ENCODE measurements at places on chromosomes 7 and 10.

DNA sequence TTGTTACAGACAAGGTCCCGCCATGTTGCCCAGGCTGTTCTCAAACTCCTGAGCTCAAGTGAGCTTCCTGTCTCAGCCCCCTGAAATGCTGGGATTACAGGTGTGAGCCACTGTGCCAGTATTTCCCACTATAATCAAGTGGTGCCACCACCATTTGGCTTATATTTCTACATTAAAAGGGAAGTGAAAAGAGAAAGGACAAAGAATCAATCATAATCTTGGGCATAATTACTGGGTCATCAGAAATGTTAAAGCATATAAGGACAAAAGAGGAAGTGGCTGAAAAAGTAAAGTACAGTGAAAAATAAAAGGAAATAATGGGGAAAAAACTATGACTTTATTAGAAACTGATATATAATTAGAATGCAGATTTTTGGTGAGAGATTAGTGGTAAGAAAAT, 25.7 kb upstream of the ENTPD1 start:
- DNase-seq = no peak

GRCh38 chr10:128102480-128103228, 23.6 kb downstream of the MKI67 start:
- DNase-seq = no peak

DNA sequence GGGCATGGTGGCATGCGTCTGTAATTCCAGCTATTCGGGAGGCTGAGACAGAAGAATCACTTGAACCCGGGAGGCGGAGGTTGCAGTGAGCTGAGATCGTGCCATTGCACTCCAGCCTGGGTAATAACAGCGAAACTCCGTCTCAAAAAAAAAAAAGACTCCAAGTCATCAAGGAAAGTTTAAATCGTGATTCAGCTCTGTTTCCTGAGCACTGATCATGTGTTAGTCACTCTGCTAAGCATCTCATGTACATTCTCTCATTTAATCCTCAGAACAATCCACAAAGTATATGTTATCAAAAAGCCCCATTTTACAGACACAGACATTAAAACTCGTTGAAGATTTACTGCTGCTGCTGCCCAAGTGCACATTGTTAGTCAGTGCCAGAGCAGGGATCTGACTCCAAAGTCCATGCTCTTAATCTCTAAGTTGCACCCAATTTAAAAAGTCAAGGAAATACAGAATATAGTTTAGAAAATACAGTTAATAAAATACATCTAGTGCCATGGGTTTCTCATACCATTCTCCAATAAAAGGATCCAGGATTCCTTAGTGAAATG, 6.2 kb downstream of the PIK3AP1 start:
- DNase-seq = no peak

DNA sequence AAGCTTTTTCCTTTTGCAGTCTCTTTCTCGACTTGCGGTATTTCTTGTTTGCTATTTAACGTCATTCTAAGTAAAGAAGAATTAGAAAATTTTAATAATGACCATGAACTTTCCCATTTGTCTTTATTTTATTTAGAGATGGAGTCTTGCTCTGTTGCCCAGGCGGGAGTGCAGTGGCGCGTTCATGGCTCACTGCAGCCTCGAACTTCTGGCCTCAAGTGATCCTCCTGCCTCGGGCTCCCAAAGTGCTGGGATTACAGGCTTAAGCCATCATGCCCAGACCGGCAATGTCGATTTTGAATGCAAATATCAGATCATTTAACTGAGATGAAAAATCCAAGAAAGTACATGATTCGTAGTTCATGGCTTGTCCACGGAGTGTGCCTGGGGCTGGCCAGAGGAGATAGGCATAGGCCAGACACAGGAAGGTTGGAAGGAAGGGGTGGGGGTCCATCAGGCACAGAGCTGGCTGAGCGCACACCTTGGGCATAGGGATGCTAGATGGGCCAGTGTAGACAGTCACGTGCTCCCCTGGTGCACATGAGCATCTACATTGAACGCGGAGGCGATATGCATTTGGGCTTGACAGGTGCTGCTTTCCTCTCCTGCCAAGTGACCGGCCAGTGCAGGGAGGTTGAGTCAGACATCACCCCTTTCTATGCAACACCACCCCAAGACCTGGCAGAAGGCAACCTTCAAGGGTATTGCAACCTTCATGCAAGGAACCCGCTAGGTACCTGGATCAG, 38.9 kb upstream of the DAGLB start:
- DNase-seq = no peak

DNA sequence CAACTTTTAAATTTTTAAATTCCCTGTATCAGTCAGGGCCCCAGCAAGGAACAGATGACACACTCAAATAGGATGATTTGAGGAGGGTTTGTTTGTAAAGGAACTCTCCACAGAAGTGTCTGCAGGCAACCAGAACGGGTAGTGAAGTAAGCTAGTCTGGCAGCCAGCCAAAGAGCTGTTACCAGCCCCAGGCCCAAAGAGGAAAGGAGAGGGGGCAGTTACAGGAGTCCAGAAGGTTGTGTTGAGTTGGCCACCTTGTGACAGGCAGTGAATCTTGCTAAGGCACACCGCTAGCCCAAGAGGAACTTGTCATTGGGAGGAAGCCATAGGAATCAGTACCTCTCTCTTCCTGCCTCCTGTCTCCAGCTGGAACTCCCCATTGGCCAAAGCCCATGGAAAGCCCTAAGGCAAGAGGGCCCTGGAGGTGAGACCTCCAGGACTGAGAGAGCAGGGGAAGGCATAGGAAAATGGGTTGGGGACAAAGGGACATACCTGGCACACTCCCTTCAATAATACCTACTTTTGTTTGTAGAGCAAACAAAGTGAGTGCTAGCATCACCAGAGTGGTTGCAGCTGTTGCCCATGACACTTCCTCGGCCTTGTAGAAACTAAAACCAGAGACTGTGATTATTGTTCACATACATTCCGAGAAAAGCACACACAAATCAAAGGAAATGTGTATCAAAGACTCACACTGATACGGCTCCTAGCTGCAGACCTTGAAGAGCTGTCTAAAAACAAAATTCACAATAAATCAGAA, 25.4 kb upstream of the GATAD1 start:
- DNase-seq = no peak

DNA sequence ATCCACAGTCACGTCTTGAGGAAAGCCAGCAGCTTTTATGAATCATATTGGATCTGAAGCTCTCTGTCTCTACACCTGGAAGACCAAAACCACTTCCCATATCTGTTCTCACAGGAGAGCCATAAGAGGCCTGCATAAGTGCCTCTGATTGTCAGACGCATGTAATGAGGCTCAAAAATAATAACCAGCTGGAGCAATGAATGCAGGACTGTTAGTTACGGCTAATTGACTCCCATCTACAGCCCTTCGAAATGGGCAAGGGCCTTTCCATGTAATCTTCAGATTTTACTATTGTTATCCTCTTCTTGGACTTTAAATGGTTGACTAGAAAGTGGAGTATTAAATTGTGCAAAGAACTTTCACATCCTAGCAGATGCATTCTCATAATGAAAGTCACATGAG, 4.4 kb upstream of the SEMA3C start:
- DNase-seq = no peak

- DNase-seq = no peak
Observed at GRCh38 chr7:10429511-10429910, 544.2 kb upstream of the PHF14 start.

DNA sequence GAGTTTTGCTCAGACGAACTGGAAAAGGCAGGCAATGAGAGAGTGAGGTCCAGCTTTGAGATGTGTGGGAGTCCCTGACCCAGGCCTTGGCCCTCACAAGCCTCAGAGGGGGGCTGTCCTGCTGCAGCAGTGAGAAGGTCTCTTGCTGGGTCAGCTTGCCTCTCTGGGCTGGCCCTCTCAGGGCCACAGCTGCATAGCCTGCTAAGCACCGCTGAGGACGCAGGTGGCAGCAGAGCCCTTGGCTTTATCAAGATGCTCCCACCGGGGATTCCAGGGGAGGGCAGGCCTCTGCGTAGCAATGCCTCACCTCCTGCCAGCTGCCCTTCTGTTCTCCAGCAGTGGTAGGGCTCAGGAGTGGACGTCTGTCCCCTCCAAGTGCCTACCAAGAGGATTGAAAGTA, 128.7 kb downstream of the COBL start:
- DNase-seq = peak; percentile 87

GRCh38 chr7:116223588-116223987, 13.2 kb downstream of the TES start:
- no peak for DNase-seq

DNA sequence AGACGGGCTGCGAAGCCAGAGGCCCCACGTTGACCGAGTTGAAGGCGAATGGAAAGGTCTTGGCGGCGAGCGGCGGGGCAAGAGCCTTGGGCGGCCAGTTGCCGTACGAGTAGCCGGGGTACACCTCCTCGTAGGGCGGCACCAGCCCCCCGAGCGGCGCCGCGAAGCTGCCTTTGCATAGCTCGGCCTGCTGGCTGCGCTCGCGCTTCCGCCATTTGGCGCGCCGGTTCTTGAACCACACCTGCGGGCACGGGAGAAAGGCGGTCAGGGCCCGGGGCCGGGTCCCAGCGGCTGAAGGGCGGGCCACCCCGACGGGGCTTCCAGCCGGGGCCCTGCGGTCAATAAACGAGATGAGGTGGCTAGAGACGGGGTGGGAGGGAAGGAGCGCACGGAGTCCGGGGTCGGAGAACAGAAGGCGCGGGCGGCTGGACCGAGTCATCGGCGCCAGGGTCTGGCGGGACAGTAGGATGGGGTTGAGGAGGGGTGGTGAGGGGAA, 4.8 kb downstream of the ELOVL3 start:
- peak; percentile 87 for DNase-seq

DNA sequence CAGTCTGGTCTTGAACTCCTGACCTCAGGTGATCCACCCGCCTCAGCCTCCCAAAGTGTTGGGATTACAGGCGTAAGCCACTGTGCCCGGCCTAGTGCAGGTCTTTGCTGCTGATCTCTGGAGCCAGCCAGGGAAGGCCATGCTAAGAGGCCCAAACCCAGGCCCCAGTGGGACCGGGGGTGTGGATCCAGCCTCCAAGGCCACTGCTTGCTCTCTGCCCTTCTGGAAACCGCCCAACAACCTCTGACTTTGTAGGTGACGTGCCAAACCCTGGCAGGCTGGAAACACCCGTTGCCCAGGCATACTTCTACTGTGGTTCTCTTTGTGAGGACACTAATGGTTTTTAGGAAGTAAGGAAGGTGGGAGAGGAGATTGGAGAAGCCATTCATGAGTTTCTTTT, 83.5 kb upstream of the GNA12 start:
- DNase-seq = peak; percentile 24

DNA sequence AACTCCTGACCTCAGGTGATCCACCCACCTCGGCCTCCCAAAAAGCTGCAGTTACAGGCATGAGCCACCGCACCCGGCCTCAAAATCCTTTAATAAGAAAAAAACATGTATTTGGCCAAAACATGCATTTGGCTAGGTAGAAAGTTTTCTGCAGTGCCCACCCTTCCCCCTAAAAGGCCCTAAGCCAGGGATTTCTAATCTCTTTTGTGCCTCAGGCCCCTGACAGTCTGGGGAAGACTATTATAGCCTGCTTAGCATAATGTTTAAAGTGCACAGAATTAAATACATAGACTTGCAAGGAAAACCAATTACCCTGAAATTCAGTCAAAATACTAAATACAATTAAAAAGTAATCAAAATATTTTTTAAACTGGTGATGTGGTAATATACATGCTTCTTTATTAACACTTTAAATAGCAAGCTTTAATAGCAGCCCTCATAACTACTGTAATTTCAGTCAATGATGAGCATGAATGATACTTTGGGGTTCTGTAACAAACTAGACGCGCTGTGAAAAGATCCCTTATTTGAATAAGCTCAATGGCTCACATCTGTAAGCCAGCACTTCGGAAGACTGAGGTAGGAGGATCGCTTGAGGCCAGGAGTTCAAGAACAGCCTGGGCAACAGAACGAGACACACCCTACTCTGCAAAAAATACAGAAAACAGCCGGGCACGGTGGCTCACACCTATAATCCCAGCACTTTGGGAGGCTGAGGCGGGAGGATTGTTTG, 29.9 kb downstream of the SPDYE6 start:
- DNase-seq = peak; percentile 5

- no peak for DNase-seq
Observed at GRCh38 chr7:100443096-100443840, 7.0 kb upstream of the PPP1R35 start.

DNA sequence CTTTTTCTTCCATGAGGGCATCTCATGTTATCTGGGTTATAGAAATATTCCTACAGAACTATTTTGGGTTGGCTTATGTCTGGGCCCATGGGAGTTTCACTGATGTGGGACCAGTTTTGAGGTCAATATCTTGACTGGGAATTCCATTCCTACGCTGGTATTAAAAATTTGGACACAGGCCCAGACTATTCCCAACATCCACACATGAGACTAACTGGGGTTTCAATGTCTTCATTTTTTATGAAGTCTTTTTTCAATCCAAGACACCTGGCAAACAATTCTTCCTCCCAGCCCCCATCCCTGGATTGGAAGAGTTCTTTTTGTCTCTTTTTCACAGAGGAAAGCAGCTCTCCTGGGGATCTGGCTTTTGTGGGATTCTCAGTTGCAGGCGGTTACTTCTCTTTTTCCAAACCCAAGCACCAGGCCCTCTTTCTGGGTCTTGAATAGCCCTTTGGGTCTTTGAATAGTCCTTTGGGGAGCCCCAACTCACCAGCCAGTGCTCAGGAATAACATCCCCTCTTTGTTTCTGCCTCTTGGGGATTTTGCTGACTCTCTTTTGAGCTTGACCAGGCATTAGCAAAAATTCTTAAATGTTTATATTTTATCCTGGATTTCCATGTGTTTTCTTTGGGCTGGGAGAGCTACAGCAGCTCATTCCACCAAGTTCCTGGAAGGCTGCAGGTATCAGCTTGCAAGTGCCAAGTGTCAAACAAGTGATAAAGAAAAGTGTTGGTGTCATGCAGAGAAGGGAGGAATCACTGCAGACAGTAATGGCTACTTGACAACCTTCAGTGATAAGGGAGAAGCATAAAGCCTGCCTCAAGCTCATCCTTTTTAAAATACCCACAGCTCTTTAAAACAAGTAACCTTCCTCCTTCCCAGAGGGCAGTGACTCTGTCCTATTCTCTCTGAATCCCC, 234.3 kb downstream of the ADAM12 start:
- no peak for DNase-seq

GRCh38 chr10:76973091-76974016, 664.3 kb downstream of the KCNMA1 start:
- no peak for DNase-seq

DNA sequence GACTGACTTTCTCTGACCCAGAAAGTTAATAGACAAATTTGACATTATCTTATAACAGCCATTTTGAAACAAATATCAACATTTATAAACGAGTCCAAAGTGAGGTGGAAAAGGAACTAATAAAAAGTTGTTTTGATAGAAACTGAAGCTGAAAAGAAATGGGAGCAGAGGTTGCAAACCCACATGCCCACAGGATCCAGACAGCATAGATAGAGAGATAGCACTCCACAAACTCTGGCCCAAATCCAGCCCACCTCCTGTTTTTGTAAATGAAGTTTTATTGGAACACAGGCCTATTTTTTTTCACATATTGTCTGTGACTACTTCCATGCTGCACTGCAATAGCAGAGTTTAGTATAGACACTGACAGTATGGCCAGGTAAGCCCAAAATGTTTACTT, 171.9 kb downstream of the PRKG1 start:
- no peak for DNase-seq

GRCh38 chr10:50574931-50575330, 48.8 kb downstream of the SGMS1 start:
- no peak for DNase-seq
